ENCODE measurements at places on chromosomes 11 and 22. TPM values are rescaled to one million over a fixed set of nuclear protein-coding genes. Genes with fewer than 3 reads are reported as not detected.

ASCL2 gene
- not detected for total RNA-seq

OSM gene
- not detected for total RNA-seq

C11orf42 gene
- total RNA-seq = not detected

DNA sequence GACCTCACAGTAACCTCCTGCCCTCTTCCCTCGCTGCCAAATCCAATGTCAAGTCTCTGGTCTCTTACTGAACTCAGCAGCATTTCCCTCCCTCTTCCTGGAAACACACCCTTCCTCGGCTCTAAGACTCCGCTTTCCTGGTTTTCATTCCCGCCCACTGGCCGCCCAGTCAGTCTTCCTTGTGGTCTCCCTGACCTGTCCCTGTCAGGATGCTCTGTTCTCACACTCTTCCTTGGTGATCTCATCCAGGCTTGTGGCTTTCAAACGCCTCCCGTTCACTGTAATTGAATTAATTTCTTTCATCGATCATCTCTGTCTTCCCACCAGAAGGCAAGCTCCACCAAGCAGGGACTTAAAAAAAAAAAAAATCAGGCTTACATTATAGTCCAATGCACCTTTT, 33.5 kb downstream of the MYO18B start:
- H3K27ac ChIP-seq = no peak overlapping the region
- H3K4me1 ChIP-seq = 0 out of 2 replicates have a peak, but pooled peaks cover 6% of the 10 kb centered on the region
- H3K36me3 ChIP-seq = no peaks in the 10 kb centered on the region
- H3K27me3 ChIP-seq = peaks cover 2% of the 10 kb centered on the region
- DNase-seq = no peak

DNA sequence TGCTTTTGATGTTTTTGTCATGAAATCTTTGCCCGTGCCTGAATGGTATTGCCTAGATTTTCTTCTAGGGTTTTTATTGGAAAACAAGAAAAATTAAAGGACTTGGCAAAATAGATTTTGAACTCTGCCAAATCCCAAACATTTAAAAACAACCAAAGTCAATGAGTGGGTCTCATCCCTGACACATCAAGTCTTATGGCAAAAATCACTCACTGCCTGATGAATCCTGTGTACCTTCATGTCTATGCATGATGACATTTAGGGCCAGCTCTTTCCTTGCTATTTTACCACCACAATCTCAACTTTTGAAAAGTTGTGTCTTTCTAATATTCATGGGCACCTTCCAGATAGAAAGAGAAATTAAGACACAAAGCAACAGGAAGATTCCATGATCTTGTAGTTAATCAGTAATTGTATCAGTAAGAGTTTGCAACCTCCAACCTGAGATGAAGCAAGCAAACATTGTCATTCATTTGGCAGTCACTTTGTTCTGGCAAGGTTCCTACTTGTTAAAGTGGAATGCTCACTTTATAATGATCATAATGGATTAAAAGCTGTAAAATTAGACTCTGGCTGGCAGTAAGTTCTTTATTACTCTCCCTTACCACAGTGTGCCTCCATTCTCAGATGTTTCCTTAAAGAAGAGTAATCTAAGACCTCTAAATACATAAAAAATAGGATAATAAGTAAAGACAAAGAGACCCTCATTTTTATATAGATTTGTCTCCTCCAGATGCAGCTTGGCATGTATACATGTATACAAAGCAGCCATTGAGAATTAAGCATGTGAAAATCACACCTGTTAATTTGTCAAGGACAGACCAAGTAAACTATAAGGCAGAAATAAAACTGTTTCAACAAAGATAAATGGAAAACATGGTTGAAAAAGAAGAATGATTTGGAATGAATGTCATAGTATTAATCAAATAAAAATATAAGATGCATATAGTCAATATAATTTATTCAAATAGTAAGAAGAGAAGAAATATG, 51.6 kb downstream of the ETS1 start:
- no peaks in the 10 kb centered on the region for H3K27me3 ChIP-seq
- H3K4me1 ChIP-seq = no peaks in the 10 kb centered on the region
- H3K4me3 ChIP-seq = no peak overlapping the region

DNA sequence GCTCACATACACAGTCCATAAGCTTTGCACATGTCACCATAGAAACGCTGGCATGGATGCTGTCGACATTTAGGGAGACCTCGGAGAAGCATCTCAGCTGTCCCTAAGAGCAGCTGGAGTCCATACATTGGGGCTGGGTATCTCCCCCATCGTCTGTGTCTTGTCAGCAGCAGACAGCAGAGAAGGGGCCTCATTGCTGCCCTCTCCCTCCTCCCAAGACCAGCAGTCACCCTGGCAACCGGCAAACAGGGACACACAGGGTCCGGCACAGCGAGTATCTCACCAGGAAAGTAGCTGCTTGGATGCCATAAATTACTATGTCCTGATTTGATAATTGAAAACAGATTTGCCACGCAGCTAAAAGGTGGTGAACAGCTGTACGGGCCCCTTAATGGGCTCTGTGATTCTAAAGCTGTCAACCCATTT, 84.4 kb downstream of the CD44 start:
- 0 out of 2 replicates have a peak, but pooled peaks cover 6% of the 10 kb centered on the region for H3K4me1 ChIP-seq
- no peaks in the 10 kb centered on the region for H3K36me3 ChIP-seq
- no peak for DNase-seq
- no peak overlapping the region for H3K4me3 ChIP-seq
- H3K27me3 ChIP-seq = peaks cover 8% of the 10 kb centered on the region

GRCh38 chr11:124219126-124219525, 21.8 kb upstream of the OR8G1 start:
- H3K4me1 ChIP-seq = no peaks in the 10 kb centered on the region
- no peak overlapping the region for H3K27ac ChIP-seq
- H3K27me3 ChIP-seq = no peaks in the 10 kb centered on the region
- no peaks in the 10 kb centered on the region for H3K36me3 ChIP-seq

DNA sequence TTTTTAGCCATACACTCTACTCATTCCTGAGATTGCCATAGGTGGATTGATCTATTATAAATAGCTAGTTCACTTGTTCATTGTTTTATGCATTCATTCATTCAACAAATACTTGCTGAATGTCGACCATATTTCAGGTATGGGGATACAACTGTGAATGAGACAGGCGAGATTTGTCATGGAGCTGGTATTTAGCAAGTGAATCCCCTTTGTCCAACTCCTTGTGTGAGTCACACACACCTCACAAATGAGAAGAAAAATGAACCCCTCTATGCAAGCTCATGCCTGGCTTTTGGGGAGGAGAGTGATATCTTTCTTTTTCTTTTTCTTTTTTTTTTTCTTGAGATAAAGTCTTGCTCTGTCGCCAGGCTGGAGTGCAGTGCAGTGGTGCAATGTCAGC, 1.8 kb upstream of the AMPD3 start:
- H3K27ac ChIP-seq = no peak overlapping the region
- H3K4me1 ChIP-seq = peaks cover 21% of the 10 kb centered on the region
- no peak overlapping the region for H3K4me3 ChIP-seq
- H3K36me3 ChIP-seq = no peaks in the 10 kb centered on the region

- no peak for DNase-seq
- no peak overlapping the region for H3K27ac ChIP-seq
- H3K36me3 ChIP-seq = no peaks in the 10 kb centered on the region
- no peaks in the 10 kb centered on the region for H3K27me3 ChIP-seq
- no peak overlapping the region for H3K4me3 ChIP-seq
- H3K4me1 ChIP-seq = 0 out of 2 replicates have a peak, but pooled peaks cover 24% of the 10 kb centered on the region
These were observed 390.6 kb downstream of the SOX6 start for GRCh38 chr11:15965562-15966250.

- peaks cover 6% of the 10 kb centered on the region for H3K27me3 ChIP-seq
- H3K27ac ChIP-seq = no peak overlapping the region
- no peaks in the 10 kb centered on the region for H3K4me1 ChIP-seq
- H3K36me3 ChIP-seq = no peaks in the 10 kb centered on the region
- DNase-seq = no peak
These were observed 165.7 kb downstream of the COMMD9 start for GRCh38 chr11:36123336-36124101.

DNA sequence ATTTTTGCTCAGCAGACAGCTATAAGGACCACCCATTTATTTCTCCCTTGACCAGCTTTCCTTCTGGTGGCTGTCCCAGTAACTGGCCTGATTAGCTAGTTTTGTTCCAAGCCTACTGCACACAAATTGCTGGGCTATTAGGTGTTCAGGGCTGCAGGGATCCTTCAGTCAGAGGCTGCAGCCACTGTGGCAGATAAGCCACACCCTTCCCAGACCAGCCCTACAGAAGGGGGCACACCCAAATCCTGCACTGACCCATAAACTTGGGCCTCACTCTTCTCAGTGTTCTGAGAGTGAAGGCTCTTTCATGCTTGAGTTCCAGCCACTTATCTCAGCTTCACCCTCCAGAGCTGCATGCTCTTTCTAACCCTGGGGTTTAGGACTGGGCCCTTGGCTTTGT, 200.0 kb downstream of the AASDHPPT start:
- no peak overlapping the region for H3K27ac ChIP-seq
- H3K4me1 ChIP-seq = no peaks in the 10 kb centered on the region
- H3K27me3 ChIP-seq = no peaks in the 10 kb centered on the region
- DNase-seq = no peak
- no peaks in the 10 kb centered on the region for H3K36me3 ChIP-seq

DNA sequence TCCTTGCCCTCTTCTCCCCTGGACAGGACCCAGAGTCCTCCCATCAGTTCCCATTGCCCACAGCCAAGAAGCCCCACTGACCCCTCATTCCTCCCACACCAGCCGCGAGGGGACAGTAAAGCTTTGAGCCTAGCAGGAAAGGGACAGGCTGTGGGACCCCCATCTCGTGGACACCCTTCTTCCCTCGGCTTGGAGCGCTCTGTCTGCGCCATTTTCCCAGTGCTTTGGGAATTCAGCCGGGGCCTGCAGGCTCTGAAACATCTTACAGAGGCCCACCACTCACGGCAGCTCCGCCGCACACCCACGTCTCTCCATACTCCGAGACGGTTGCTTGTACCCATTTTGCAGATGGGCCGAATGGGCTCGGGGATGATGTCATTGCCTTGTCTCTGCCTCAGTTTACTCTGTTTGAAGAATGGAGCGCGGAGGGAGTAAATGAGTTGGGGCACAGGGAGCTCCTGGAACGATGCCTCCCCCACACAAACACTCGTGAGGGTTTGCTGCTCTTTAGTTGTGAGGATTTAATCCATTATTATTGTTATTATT, 447.7 kb downstream of the TBC1D22A start:
- H3K27me3 ChIP-seq = peaks cover 30% of the 10 kb centered on the region
- H3K36me3 ChIP-seq = no peaks in the 10 kb centered on the region
- H3K4me1 ChIP-seq = no peaks in the 10 kb centered on the region
- no peak overlapping the region for H3K4me3 ChIP-seq
- no peak overlapping the region for H3K27ac ChIP-seq
- DNase-seq = no peak

Data from HepG2 (cell line).